ENCODE measurements at places on chromosomes 2 and 18.

DNA sequence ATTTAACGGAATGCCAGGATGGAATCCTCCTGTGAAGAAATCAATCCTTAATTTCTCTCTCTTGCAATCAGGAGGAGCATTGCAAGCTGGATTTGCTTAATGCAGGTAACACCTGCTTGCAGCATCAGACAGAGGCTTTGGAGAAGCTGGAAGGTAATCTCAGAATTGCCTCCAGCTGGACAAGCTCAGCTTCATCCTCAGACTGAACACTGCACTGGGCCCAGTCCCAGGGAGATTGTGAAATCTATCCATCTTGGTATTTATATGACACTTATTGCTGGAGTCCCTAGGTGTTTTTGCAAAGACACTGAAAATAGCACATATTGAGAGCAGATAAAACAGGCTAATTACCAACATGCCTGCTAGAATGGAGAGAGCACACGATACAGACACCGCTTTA is 179.4 kb upstream of the SESTD1 start:
- DNase-seq = no peak

- DNase-seq = peak; percentile 45
These were observed 53.7 kb downstream of the EPHA4 start for GRCh38 chr2:221518201-221518934.

- no peak for DNase-seq
These were observed 243.1 kb upstream of the SMAD7 start for GRCh38 chr18:49193897-49194296.

- no peak for DNase-seq
These were observed 46.9 kb upstream of the LAMA1 start for GRCh38 chr18:7164323-7165004.

DNA sequence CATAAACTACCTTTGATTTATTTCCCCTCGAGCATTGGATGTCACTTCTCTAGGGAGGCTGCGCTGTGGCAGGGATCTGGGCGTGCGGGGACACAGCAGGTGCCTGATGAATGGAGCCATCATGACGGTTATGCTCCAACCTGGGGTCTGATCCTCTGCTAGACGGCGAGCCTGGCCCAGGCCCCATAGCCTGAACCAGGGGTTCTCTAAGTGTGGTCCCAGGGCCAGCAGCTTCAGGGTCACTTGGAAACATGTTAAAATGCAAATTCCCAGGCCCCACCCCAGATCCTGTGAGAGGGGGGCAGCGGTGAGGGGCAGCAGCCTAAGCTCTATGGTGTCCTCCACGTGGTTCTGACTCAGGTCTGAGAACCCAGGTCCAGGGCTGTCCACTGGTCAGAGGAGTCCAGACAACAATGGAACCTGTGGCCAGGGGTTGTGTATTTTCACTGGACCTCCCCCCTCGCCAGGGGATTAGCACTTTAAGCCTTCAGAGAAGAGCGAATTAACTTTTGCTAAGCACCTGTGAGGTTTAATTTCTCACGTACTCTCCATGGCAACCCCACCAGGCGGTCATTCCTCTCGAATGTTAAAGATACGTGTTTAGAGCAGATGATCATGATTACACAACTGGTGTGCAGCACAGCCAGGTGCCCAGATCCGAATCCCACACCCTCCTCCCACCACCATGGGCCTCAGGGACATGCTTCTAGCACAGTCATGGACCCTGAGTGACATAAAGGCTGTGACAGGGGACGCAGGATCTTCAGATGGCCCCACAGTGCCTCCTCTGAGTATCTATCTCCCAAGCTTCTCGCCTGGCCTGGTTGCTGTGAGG is 1.6 kb upstream of the ARHGEF4 start:
- DNase-seq = no peak

- DNase-seq = no peak
These were observed 68.1 kb upstream of the SPRED2 start for GRCh38 chr2:65500310-65501040.

DNA sequence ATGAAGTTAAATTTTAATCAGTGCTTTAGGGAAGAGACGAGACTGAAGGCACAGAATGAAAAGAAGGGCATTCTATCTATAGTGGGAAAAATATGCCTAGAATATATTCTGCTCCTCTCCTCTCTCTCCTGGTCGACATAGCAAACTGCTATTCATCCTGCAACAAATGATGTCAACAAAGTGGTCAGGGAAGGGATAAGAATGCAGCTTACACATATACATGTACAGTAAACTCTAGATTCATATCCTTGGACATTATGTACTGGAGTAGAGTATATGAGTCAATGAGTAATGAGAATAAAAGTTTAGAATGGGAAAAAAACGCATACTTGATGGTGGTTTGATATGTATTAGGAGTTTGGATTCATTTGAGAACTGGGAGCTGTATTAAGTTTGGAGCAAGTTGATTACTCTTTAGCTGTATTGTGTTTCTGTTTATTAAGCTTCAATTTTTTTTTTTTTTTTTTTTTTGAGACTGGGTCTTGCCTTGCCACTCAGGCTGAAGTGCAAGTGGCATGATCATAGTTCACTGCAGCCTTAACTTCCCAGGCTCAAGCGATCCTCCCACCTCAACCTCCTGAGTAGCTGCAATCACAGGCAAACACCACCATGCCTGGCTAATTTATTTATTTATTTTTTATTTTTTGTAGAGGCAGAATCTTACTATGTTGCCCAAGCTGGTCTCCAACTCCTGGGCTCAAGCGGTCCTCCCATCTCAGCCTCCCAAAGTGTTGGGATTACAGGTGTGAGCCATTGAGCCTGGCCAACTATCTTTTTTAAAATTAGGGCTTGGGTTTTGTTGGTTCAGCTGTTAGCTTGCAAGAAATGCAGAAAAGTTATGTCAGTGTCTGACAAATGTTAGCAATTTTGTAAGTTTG is 53.8 kb downstream of the STAT1 start:
- no peak for DNase-seq

DNA sequence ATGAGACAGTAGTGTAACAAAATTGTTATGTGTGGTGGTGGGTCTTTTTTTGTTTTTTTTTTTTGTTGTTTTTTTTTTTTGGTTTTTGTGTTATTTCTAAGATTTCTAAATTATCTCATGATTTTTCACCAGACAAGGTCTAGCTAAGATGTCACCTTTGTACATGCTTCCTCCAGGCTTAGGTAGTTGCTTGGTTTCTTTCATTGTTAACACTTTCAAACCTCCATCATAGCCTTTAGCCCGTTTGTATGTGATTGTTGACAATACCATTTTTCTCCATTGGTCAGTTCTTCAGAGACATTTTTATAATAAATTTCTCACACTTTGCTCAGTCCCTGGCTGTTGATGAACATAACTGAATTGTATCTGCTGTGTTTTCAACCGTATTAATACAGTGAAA is 2.2 kb downstream of the RELCH start:
- no peak for DNase-seq

- DNase-seq = no peak
These were observed 36.0 kb downstream of the BCL11A start for GRCh38 chr2:60517446-60517845.

- no peak for DNase-seq
These were observed 640.7 kb upstream of the CRIM1 start for GRCh38 chr2:35714883-35715282.

DNA sequence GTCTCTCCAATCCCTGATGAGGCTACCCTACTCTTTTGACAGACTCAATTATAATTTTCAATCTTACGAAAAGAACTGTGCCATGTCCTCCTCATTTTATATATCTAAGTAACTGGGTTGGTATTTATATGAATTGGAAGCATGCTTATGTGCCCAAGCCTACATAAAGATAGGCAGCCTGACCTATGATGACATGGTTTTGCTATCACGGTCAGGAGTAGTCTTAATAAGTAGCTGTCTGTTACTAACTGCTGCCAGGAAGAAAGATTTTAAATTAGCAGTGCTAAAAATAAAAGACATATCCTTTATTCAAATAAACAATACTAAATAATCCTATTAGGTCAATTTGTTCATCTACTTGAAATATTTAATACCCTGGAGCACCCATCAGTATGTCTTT is 102.0 kb upstream of the DTNA start:
- DNase-seq = no peak

DNA sequence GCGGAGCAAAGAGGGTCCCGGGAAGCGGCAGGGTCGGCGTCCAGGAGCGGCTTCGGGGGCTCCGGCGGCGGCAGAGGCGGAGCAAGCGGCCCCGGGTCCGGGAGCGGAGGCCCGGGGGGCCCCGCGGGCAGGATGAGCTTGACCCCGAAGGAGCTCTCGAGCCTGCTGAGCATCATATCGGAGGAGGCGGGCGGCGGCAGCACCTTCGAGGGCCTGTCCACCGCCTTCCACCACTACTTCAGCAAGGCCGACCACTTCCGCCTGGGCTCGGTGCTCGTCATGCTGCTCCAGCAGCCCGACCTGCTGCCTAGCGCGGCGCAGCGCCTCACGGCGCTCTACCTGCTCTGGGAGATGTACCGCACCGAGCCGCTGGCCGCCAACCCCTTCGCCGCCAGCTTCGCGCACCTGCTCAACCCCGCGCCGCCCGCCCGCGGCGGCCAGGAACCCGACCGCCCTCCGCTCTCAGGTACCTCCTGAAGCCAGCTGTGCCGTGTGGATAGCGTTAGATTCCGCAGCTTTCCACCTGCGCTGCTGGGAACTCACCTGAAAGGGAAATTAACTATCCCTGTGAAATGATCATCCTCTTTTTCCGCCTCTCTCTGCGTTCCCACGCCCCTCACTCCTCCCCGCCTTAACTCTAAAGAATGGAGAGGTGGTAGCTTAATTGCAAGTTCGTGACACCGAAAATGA is 472 bp downstream of the CNOT11 start:
- DNase-seq = peak; percentile 70

- DNase-seq = no peak
These were observed 1599.3 kb upstream of the PIK3C3 start for GRCh38 chr18:40355726-40356125.

DNA sequence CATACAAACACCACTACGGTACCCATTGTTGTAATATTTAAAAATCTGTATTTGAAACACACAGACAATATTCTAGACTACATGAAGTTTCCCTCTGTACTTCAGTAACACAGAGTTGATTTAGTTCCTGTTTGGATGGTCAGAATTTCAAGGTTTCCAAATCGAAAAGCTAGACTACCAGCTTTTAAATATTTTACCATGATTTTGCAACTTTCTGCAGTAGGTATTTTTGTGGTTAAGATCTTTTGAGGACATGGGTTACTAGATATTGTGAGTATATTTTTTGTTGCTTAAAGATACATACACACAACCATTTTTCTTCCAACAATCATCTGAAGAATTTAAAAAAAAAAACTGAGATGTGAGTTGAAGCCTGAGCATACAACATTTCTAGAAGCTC is 10.9 kb downstream of the SERPINB5 start:
- DNase-seq = no peak

DNA sequence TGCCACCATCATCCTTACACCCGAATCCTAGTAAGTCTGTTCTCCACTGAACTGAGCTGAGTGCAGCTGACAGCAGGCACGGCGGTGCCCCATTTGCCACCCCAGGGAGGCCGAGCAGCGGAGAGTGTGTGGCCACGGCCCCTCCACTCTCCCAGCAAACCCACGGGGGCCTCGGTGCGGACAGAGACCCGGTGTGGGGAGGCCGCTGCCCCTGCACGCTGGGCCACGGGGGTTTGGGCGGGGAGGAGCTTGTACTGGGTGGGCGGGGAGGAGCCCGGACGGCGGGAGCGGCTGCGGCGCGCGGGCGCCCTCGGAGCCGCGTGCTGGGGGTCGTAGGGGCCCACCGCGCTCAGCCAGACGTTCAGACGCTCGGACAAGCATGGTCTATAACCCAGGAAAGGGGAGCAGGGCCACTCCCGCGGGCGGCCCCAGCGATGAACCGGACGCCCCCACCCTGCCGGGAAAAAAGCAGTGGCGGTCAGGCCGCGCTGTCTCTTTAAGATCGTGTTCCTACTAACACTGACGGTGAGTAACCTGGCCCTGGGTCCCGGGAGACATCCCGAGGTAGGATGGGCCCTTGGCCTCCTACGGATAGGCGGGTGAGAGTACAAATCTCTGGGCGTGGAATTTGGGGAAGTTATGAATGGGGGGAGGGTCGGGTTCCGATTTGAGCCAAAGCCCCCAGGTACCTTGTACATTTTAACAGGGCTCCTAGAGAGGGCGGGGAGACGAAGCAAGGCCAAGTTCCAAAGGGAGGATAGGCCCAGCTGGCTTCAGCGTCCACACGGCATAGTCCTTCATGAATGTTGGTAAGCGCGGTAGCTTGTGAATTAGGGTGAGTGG is at the start of gene ITPRIPL1:
ITPRIPL1 (plus strand) TSS at position 277 of the 843 bp plus-strand sequence; CDS start at position 800, 523 bp downstream.
- DNase-seq = no peak

- DNase-seq = no peak
These were observed 814.1 kb upstream of the SALL3 start for GRCh38 chr18:78165525-78165924.

DNA sequence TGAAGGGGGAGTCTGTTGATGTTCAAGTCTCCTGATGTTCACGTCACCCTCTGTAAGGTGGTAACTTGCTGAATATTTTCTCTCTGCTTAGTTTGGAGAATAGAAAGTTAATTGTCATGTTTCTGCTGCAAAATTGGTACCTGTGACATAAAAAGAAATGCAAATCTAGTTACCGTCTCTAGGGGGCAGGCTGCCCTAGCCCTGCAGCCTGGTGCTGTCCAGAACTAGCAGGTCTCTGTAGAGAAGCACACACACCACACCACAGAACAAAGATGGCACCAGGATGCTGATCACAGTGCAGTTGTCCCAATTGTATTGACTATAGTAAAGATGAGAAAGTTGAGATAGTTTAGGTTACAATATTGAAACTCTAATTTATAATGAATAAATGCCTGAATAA is 47.0 kb downstream of the SLC9A4 start:
- no peak for DNase-seq

- DNase-seq = no peak
These were observed 7.8 kb downstream of the FRZB start for GRCh38 chr2:182858671-182859070.

- no peak for DNase-seq
These were observed 49.9 kb downstream of the PLEKHA3 start for GRCh38 chr2:178530131-178530530.

GRCh38 chr2:157923598-157924217 is 47.6 kb upstream of the ACVR1 start:
- DNase-seq = no peak

DNA sequence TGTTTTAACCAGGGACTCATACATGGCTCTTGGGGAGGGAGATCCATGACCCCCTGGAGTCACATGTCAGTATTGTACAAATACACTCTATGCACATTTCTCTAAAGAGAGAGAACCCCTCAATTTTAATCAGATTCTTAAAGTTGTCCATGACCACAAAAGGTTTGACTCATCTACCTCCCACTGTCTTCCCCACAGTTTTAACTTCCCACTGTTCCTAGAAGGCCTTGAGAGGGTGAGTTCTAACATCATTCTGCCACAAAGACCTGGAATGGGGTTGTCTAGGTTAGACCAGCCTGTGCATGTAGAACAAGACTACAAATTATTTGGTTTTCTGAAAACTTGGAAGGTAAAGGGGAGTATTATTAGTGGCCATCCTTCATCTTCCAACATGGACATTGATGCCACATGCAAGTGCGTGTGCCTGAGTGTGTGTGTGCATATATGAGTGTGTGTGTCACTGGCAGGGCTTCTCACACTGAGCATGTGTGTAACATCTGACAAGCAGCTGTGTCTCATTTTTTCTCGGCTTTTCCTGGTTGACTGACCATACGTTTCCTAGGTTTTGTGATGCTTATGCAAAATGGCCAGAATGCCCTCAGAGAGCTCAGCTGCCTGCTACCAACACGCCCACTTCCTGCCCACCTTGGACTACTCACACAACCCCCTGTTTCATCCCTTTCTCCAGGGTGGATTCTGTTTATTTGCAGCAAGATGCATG is 94.6 kb upstream of the LGALSL start:
- no peak for DNase-seq
